NCI-H446 treated with DMSO at 0.1 percent for 48 hours (cell line): ENCODE measurements at places on chromosomes 6 and 20.

DNA sequence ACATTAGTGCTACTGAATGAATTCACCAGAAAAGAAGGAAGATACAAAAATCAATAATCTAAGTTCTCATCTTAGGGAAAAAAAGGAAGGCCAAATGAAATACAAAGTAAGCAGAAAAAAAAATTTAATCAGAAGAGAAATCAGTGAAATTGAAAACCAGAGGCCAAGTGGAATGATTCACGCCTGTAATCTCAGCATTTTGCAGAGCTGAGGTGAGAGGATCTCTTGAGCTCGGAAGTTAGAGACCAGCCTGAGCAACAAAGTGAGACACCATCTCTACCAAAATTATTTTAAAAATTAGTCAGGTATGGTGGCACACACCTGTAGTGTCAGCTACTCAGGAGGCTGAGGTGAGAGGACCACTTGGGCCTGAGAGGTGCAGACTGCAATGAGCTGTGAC is 21.2 kb upstream of the ASF1A start:
- no peak for DNase-seq

DNA sequence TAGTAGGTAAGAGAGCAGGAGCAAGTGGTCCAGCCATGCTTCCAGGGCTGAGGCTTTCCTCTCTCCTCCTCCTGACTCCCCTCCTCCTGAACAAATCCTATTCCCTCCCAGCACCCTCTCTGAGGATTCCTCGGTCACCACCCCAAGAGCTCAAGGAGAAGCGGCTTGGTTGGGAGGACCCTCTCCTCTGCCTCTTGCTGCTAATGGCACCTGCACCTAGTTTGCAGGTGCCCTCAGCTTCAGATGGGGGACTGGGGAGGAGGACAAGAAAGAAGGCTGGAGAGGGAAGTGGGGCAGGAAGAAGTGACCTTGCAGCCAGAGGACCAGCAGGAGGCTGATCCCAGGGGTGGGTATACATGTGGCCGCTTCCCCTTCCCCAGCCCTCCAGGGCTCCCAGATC is 17.5 kb downstream of the NCR2 start:
- no peak for DNase-seq

GRCh38 chr6:125041740-125042459 is 79.7 kb downstream of the RNF217 start:
- no peak for DNase-seq

DNA sequence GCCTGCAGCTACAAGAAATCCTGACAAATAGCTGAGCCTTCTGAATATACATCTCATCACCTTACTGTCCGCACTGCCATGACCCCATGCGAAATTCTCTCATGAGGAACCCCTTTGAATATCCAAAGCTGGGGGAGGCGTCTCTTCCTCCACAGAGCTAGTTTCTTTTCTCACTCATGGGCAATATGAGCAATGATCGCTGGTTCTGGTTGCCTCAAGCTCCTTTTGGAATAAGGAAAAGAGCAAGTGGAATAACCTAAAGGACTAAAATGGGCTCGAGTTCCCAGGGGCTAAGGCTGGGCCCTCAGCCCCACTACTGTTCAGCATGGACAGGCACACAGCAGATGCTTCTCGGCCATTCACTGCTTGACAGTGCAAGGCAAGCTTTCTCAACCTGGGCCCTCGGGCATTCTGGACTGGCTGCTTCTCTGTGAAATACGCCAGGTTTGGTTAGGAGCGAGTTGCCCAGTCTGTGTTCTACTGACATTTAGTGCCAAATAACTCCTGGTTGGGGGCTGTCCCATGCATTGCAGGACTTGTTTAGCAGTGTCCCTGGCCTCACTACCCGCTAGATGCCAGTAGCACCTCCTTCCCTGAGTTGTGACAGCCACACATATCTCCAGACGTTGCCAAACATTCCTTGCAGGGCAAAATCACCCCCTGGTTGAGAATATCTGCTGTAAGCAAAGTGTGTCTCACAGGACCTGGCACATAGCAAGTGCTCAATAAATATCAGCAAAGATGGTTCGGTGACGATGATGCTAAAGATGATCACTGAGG is 156.8 kb downstream of the CEBPB start:
- no peak for DNase-seq

GRCh38 chr20:10578607-10579006 is 95.2 kb downstream of the JAG1 start:
- DNase-seq = no peak

GRCh38 chr6:78400076-78400475 is 467.3 kb upstream of the IRAK1BP1 start:
- DNase-seq = no peak

DNA sequence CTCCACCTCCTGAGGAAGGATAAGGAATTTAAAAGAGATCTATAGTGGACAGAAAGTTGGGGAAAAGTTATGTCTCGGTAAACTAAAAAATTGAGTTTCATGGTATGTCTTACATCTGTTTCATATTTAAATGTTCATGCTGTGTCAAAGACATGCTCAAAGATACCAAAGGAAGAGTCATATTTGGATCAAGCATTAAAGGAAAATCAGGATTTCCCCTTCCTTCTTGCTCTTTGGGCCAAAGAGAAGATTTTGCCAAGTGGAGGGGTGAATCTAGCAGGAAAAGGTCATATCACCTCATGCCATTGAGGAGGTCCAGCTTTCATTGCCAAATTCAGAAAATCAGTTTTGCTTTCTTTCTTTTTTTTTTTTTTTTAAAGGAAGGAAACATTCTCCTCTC is 192.4 kb downstream of the OGFRL1 start:
- DNase-seq = no peak

GRCh38 chr20:22620342-22620741 is 36.0 kb upstream of the FOXA2 start:
- no peak for DNase-seq

- no peak for DNase-seq
These were observed 2.4 kb downstream of the LRRN4 start for GRCh38 chr20:6051505-6051904.

DNA sequence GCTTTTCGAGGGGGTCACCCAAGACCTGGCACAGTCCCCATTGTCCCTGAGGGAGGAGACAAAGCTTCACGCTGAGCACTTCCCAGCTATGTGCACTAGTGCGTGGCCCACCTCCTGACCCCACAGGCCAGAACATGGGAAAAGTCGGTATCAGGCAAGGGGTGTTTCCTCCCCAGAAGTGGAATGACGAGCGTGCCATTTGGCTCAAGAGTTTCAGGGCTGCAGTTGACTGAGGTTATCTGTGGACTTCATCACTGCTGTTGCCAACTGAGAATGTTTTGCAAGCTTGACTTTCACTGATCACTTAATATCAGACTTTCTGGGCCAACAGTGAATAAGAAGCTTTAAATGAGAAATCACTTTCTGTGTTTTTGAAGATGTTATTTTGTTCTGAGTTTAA is 137.0 kb upstream of the AFDN start:
- no peak for DNase-seq

DNA sequence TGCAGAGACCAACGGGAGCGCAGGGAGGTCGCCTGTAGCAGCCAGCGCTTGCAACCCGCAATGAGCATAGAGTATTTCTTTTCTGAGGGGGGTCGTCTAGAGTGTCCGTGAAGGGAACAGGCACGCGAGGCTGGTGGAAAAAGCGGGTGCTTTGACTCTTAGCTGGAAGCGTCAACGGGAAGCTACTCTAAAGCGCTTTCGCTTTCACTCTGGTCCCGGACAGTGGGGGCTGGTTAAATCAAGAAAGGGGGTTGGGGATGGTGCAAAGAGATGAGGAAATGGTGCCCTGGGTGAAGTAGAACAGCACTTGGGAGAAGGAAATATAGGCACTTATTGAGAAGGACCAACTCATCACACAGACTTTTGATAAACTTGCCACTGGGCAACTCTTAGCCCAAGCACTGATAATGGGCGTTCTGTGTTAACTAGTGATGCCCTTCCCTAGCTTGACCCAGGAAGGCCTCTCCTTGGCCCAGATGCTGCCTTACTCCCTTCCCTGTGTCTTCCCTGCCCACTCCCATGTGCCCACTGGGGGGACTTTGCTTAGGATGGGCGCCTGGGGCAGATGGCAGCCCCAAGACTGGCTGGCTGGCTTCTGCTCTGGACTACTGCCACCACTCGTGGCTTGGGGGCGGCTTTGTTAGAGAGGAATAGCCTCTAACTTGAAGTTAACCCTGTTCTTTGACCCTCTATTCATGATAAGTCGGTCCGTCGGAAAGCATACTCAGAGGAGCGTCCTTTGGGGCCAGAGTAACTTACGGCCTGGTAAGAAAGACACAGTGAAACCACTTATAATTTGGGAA is 585 bp downstream of the PSMB9 start:
- DNase-seq = no peak

DNA sequence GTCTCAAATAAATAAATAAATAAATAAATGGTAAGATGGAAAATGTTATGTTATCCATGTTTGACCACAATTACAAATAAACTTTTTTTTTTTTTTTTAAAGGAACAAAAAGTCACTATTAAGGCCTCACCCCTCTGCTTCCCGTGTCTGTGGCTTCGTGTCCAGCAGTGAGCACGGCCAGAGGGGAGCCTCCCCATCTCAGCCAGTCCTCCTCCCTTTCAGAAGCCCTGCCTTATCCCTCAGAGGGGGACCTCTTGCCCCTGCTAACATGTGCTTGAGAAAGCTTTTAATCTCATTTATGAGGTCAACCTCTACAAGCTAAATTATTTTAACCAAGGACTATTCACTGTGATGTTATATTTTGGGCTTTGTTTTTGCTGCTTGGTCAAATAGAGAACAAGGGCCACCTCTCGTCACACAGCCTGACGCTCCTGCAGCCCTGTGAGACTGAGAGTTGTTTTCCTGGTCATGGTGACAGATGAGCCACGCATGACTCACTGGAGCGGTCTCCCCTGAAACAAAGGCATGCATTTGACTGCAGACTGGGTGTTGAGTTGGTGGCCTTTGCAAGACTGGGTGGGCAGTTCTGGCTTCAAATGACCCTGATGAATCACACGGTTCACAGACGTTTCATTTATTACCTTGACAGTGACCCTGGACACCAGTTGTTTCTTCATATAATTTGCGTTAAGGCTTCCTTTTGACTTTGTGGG is 131.8 kb downstream of the TIAM2 start:
- no peak for DNase-seq

- no peak for DNase-seq
These were observed 309.3 kb upstream of the SUPT3H start for GRCh38 chr6:45686841-45687569.
